ENCODE measurements at places on chromosomes 6 and 20. TPM values are rescaled to one million over a fixed set of nuclear protein-coding genes. Genes with fewer than 3 reads are reported as not detected.

Gene LPIN3
- 43.6 TPM for polyA plus RNA-seq

Gene UBD
- 13.9 TPM for polyA plus RNA-seq

Gene FAM209B
- polyA plus RNA-seq: 0.42 TPM

Gene FAM184A
- polyA plus RNA-seq: 6.5 TPM

Gene PHF20
- 18.5 TPM for polyA plus RNA-seq

Gene FHL5
- not detected for polyA plus RNA-seq

Gene SIRPA
- polyA plus RNA-seq: 6.8 TPM

Gene PGC
- polyA plus RNA-seq: 426 TPM

Gene FNDC11
- 0.07 TPM for polyA plus RNA-seq

Gene PCSK2
- not detected for polyA plus RNA-seq

Gene TGM3
- not detected for polyA plus RNA-seq

Gene SIRPG
- not detected for polyA plus RNA-seq
